ENCODE measurements at places on chromosomes 5 and 9.

DNA sequence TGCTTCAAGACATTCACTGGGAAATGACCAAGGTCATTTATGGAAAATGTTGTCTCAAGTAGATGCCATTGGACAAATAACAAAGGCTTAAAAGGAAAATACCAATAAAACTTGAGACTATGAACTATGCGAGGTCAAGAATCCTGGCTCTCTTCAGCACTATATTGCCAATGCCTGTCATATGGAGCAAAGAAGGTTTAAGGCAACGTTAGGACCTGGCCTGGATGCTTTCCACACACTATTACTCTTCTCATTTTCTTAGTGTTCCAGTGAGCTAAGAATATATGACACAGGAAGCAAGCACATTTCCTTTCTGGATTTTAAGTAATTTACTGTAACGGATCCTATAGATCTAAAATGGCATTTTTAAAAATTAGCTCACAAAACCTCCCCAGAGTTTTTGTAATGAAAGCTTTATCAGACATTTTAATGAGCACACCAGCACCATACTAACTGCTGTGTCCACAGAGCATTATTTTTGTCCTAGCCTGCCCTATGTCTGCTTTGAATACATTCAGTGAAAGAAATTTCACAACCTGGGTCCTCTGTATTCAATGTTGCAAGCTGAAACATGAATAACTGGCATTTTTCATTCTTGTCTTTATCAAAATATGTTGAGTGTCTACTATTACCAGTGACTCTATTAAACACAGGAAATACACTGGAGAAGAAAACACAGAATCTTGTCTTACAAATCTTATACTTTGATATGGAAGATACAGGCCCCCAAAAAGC, 315.6 kb downstream of the CETN3 start:
- DNase-seq: no peak

DNA sequence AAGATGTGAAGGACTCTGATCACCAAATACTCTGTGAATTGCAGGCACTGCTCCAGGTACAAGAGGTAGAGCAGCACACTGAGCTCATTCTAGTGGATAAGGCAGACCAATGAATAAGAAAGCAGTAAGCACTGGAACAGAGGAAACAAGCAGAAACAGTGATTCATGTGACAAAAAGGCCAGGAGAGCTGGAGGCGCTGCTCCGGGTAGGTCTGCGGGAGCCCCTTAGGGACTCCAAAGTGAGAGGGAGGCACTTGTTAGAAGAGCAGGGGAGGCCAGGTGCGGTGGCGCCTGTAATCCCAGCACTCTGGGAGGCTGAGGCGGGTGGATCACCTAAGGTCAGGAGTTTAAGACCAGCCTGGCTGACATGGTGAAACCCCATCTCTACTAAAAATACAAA, 231.6 kb upstream of the NFIL3 start:
- DNase-seq: no peak

DNA sequence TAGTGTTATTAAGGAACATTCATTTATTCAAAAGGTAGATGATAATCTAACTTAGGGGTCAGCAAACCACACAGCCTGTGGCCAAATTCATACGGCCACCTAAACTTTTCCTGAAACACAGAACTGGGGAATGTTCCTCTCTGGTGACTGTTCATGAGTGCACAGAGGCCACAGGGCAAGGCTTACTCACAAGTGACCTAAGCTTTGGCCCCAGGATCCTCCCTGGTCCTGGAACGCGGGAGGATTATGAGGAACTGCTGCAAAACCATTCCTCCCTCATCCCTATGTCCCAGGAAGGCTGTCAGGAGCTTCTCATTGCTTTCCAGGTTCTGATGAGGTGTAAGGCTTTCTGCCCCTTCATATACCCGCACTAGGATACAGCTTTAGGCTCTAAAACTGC, 397.6 kb downstream of the SEMA5A start:
- DNase-seq: no peak

GRCh38 chr5:124140060-124140459, 606.4 kb downstream of the ZNF608 start:
- no peak for DNase-seq

DNA sequence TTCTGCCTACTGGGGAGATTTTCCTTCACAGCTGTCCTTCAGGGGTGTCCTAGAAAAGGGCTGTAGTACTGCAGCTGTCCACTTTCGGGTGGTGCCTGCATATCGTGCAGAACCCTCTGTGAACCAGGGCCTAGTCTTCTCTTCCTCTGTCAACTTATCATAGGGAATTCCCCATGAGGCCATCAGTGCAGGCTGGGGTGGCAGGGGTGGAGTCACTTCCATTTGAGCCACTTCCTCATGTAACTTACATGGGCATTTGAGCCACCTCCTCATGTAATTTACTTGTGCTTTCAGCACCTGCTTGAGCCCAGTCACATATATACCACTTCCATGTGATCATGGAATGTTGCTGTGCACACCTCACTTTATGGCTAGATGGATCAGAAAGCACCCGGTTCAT, 742.0 kb upstream of the RGMB start:
- DNase-seq: no peak

- DNase-seq: no peak
These were observed 234.4 kb downstream of the ARHGAP26 start for GRCh38 chr5:143004361-143005145.

GRCh38 chr5:96387616-96388015, 45.4 kb downstream of the PCSK1 start:
- no peak for DNase-seq

DNA sequence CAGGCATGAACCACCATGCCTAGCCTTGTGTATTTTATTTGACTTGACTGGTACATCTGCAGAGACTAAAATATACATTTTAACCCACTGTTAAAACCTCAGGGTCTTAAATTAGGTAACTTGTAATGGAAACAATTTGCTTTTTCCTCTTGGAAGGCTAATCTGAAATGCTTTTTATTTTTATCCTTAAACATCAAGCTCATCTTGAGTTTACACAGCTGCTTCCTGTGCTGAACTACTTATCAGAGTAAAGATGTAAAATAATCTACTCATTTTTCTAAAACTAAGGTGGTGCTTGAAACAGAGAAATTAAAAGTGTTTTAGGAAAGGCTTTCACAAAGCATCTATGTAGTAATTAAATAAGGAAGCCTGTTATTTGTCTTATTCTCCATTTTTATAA, 144.1 kb downstream of the ENTREP1 start:
- DNase-seq: no peak

- no peak for DNase-seq
These were observed 14.1 kb downstream of the MAN2A1 start for GRCh38 chr5:109703829-109704228.

GRCh38 chr9:88782931-88783710, 208.1 kb upstream of the S1PR3 start:
- DNase-seq: no peak

DNA sequence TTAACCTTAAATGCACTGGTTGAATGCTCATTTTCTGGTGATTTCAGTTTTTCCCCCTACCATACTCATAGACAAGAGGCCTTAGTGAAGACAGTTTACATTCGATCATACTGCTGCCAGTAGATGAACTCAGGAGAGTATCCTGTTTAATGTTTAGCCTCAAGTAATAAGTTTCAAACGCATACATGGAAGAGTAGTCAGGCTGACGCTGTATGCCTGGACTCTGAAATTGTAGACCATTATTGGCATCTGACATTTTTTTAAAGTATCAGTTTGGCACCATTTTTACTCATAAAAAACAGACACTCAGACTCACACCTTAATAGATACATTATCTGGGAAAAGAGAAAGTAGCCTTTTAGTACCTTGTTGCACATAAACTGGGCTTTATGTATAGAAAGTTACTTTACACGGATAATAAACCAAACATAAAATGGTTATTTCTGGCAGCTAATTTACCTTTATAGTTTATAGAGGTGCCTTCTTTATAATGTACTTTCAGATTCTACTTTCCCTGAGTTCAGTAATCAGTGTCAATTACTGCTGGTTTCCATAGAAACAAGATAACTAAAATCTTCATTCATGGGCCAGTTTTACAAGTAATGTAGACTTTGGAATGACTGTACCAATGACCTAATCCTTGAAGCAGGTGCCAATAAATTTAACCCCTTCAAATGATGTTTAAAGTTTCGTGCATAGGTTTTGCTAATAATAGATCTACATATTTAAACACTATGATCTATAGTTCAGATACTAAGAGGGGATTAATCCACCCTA, 183.8 kb upstream of the ITGA1 start:
- no peak for DNase-seq

- DNase-seq: no peak
These were observed 318.7 kb upstream of the ITGA1 start for GRCh38 chr5:52468976-52469375.

- no peak for DNase-seq
These were observed 31.5 kb downstream of the GALNT12 start for GRCh38 chr9:98838868-98839565.

- no peak for DNase-seq
These were observed 294.3 kb upstream of the IRX1 start for GRCh38 chr5:3301306-3301705.

Data from CD4-positive, alpha-beta T cell treated with Interleukin-4 for 4 hours (primary cell).